HS-5 (cell line): ENCODE measurements at places on chromosomes 2 and 18.
A peak's percentile ranks its signal among the peaks of the same experiment; 100 is the strongest.

GRCh38 chr18:46156124-46156745 is 52.0 kb downstream of the HAUS1 start:
- no peak for DNase-seq

DNA sequence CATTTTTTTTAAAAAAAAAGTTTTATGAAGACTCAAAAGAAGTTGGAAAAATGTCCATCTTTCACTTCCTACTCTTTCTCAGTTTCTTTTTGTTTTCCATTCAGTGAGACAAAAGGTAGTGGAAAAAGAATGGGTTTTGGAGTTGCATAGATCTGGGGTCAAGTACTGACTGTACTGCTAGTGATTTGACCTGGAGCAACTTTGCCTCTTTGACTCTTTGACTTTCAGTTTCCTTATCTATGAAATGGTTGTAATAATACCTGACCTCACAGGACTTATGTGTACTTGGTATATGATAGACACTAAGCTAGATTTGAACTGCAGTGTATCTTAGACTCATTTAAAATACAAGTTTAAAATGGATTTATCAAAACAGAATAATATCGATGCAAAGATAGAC is 3.5 kb upstream of the KCNE4 start:
- no peak for DNase-seq

DNA sequence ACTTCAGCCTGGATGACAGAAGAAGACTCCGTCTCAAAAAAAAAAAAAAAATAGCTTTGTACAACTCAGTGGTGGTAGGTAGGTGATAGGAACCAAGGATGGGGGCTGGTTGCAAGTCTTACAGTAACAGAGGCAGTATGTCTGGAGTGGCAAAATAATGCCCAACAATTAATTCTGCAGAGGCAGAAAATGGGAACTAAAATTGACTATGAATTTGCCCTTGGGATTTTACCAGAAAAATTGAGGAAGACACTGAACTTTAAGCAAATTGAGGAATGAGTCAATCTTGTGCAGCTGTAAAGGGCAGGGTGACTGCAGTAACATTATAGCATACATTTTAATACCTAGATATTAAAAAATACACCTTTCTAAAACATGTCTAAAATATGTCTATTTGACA is 292.1 kb upstream of the FBXO11 start:
- DNase-seq: no peak

DNA sequence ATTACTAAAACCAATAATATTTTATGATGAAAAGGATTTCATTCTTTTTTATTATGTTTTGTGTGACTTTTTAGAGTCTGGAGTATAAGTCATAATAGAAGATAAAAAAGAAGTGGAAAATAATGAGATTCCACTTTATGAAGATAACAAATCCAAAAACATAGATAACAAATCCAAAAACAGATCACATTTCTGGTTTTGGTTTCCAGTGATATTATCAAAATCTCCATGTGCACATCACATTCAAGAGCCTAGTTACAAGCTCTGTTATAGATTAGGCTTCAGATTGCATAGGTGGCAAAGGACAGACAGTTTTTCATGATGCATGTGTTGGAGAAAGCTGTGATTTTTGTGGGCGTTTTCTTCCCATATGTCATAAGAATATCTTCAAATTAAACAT is 648.2 kb downstream of the STK39 start:
- DNase-seq: no peak

GRCh38 chr2:22784566-22784965 is 600.4 kb upstream of the KLHL29 start:
- DNase-seq: no peak

GRCh38 chr2:62407838-62408237 is 98.2 kb downstream of the TMEM17 start:
- no peak for DNase-seq

DNA sequence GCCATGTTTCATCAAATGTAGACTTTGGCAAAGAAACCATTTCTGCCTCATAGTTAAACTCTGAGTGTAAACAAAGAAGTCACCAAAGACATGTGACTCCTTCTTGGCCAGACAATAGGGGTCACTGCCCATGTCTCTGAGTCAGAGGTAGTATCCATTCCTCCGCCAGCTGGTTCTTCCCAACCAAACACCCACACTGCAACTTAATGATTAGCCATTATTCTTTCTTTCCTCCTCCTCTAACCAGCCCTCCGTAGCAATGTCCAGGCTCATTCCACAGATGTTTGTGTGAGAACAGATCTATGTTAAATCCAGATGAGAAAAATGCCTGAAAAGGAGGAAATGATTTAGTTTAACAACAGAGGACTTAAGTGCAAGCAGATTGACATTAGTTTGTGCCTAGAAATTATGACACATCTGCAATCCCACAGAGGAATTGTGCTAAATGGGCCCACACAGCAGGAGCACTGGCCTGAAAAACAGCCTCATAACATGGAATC is 127.9 kb upstream of the SH3BP4 start:
- peak; percentile 97 for DNase-seq

DNA sequence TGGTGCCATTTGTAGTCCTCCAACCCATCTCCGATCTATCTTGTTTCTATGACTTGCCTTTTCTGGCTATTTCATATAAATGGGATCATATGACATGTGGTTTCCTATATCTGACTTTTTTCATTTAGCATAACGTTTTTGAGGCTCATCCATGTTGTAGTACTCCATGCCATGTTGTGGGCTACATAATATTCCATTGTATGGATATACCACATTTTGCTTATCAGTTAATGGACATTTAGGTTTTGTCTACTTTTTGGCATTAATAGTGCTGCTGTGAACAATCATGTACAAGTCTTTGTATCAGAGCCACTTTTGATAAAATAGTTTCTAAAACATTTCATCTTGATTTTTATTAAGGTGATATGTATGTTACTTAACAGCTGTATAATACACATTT is 7.4 kb downstream of the CEBPZOS start:
- DNase-seq: no peak

DNA sequence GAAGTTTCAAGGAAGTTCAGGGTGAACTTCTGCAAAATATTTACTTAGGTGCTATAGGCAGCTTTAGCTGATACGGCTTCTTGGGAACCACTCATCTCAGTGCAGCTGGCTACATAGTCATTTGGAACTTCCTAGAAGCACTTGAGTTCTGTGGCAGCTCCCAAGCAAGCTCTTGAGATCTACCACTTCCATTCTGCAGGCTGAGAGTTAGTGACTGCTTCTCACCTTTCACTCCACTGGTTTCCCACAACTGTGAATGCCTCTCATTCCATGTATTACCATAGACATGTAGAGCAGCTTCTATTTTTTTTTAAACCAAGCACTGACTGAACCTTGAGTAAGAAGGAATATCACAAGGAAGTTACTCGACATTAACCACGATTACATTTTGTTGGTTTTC is 994.1 kb upstream of the ACVR2A start:
- DNase-seq: no peak

- DNase-seq: no peak
These were observed 198.8 kb downstream of the EXOC6B start for GRCh38 chr2:72627083-72627482.

- no peak for DNase-seq
These were observed 13.4 kb downstream of the IL37 start for GRCh38 chr2:112924360-112924759.

DNA sequence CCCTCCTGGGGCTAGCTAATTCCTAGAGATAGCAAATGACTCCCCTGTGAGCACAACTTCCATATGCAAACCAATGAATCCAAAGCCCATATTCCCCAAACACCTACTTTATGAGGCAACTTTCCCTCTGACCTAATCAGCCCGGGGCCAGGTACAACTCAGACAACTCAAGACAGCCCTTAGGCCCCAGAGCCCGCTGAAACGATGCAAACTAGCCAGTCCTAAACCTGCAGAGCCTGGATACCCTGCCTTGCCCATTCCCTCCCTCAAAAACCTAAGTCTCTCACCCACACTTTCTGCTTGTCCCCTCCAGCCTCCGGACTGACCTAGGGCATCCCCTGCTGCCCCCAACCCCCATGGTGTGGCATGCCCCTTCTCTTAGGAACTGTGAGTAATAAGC is 142.8 kb downstream of the ACTR3 start:
- no peak for DNase-seq

GRCh38 chr2:156181208-156181607 is 151.3 kb downstream of the NR4A2 start:
- DNase-seq: no peak

DNA sequence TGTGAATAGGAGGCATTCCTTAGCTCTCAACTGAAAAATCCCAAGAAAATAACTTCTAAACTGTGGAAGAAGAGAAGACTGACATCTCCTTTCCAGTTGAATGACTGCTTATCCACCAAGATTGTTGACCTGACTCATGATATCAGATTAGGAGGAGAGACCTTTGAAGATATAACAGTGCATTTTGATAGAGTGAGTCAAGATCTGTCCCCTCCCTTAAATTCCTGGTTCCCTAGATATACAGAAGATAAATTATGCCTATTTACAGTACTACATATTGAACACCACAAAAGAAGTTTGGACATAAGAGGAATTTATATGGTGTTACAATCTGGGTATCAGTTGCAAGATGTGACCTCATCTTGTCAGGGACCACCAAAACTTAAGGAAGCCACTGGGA is 285.3 kb upstream of the ZSWIM2 start:
- no peak for DNase-seq
